Epithelial cell of proximal tubule (primary cell): ENCODE measurements at places on chromosomes 3 and 15.

GRCh38 chr15:55457401-55458022 lies 49.2 kb downstream of the PIERCE2 start:
- DNase-seq: no peak

DNA sequence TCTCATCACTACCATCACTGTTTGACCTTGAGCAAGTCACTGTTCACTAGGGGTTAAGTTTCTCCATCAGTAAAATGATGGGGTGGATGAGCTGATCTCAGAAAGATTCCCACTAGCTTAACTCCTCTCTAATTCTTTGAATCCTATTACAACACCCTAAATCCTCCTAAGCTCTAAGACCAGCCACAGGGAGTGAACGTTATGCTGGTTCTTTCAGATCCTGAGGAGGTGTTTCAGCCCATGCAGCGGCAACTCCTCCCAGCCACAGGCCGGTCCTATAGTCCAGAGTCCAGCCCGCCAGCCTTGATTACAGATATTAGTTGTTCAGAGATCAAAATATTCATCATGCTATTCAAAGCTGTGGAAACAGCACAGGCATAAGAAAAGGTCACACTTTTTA lies 15.1 kb downstream of the MB21D2 start:
- no peak for DNase-seq

- DNase-seq: no peak
These were observed 630 bp downstream of the CACNA2D2 start for GRCh38 chr3:50502584-50503423.

- DNase-seq: no peak
These were observed 72.2 kb downstream of the NR1D2 start for GRCh38 chr3:24017305-24017704.

DNA sequence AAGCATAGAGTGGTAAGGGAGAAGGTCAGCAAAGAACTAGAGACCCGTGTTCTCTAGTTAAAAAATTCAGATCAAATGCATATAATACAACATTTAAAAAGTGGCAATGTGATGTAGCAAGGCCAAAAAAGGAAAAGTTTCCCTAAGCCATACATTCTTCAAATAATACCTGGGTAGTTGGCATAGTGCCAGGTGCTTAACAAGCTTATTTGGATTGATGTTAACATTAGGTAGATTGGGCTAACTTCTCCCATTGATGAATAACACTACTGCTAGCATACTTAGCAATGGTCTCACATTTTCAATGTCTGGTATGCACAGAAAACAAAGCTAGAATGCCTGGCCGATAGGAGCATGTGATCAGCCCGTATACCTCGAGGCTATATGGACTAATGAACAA lies 283.6 kb upstream of the RARB start:
- no peak for DNase-seq

- no peak for DNase-seq
These were observed 29.8 kb downstream of the ALS2CL start for GRCh38 chr3:46663591-46664135.

DNA sequence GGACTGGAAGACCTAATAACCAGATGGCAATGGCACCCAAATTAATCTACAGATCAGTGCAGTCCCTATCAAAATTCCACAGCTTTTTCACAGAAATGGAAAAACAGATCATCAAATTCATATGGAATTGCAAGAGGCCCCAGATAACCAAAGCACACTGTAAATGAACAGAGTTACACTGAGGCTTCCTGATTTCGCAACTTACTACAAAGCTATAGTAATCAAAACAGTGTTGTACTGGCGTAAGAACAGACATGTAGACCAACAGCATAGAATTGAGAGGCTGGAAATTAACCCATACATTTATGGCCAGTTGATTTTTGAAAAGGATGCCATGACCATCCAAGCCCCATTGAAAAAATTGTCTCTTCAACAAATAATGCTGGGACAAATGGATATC lies 16.2 kb downstream of the XPC start:
- no peak for DNase-seq
